ENCODE measurements at places on chromosomes 1 and 21.

DNA sequence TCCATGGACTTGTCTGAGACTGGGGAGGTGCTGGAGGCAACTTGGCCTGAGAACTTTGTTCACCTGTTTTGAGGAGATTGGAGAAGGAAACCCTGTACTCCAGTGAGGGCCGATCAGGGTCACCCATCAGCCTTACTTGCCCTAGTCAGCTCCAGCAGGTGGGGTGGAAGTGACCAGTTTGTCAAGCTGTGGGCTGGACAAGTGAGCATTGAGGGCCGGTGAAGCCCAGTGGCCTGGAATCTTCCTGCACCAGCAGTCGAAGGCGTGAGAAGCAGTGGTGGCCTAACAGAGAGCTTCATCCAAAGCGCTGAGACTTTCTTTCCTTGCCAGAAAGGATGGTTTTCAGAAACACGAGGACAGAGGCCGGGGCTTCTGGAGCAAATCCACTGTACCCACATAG, 9.6 kb downstream of the SLC37A1 start:
- DNase-seq, result no peak

DNA sequence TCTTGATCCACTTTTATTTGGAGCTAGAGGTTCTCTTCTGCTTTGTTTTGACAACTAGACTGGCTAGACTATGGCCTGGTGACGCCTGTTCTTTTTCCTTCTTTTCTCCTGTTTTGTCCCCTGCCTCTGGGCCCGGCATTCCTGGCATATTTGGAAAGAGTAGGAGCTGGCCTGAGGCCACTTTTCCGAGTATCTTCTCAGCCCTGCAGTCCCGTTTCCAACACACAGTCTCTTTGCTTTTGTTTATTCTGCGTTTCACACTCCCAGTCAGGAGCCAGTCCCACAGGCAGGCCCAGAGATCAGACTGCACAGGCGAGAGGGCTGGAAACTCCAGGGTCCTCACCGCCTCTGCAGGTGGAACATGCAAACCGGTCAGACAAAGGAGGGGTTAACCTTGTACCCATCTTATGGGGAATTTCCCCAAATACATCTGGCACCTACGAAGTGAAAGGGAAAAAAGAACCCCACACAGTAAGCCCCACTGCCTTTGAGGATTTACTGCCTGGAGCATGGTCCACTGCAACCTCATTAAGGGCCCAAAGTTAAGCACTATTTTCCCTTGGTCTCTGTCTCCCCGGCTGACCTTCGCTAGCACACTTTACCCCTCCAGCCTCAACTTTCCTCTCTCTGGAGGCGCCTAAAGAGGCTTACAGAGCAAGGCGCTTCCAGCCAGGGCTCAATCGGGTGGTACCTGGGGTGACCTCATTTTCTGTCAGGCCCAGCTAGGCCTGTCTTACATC, 141.1 kb downstream of the TOMM20 start:
- DNase-seq, result no peak

DNA sequence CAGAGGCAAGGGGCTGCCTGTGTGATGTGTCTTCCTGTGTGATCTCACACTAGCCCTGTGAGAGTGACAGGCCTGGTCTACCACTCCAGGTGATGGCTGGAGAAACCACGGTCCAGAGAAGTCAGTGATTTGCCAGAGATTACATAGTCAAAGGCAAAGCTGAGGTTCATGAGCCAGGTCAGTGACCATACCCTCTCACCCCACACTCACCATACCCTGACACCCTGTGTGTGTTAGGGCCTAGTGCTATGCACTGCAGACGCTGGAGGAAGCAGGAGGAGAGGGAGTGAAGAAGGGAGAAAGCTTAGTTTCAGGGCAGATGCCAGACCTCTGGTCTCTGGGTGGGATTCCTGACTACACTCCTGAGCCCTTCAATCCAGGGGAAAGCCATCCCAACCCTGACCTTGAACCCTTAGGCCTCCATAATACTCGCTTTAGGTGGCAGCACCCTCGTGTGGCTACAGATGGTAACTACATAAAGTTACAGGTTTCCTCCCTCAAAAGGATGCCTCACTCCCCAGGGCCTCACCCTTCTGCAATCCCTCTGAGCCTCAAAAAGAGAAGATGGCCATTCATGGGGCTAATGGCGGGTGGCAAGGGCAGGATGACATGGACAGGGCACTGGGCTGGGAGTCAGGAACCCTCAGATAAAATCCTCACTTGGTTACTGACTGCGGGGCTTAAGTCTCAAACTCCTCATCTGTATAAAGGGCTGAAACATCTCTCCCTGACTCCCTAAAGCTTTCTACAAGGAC, 20.8 kb upstream of the SDC3 start:
- no peak for DNase-seq

- DNase-seq, result no peak
These were observed 2.7 kb downstream of the FAM3B start for GRCh38 chr21:41319273-41319672.

GRCh38 chr1:150110116-150110515, 39.6 kb upstream of the PLEKHO1 start:
- DNase-seq, result no peak

GRCh38 chr1:183636334-183636682, 725 bp upstream of the ARPC5 start:
- DNase-seq, result no peak

- DNase-seq, result no peak
These were observed 17.0 kb upstream of the NGF start for GRCh38 chr1:115355069-115355468.

DNA sequence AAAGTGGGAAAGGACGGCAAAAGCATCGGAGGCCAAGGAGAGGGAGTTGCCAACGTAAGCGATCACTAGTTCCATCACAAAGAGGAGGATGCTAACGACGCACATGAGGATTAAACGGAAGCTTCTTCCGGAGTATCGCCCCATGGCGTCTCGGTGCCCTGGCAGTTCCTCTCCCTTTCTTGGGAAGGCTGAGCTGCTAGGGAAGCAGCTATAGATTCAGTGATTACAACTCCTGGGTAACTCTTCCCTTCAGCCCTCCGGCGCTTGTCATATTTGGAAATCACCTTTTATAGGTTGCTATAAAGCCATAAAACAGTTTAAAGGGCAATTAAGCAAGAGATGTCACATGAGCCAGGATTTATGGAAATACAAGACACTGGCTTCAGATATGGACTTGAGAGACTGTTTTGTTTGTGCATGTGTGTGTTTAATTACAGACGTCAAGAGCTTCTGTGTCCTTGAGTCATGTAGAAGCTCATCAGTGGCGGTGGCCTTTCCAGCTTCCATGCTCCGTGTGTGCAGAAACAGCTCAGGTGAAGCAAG, 30.6 kb upstream of the SLC30A10 start:
- no peak for DNase-seq

DNA sequence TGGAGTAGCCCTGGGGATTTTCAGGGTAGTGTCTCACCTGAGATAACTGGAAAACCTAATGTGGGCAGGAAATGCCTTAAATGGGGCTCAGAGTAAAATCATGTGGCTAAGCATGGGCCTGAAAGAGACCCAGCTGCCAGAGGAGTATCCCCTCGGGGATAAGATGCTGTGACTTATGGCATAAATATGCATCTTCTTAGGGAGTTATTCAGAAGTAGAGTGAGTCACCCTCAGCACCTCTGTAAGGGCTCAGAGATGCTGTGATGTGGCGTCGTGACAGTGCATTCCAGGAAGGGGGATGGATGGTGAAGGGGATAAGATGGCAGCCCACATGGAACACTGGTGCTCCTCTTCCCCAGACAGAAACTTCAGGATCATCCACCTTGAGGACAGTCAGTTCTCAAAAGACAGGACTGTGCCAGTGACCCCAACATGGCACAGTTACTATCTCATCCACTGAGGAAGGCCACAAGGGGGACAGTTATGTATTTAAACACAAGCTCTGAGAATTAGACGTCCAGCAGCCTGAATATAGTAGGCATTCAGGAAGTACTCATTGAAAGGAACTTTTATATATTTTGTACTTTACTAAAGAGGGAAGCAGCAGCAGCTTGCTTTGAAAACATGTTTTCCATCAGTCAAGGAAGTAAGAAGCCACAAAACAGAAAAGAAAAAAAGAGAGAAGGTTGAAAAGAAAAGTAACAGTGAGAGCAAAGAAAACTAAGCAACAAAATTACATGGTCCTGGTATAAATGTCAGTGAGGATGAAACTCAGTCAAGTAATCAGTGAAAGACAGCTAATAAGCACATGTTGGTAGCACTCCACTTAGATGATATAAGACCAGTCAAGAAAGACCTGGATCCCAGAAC, 8.3 kb downstream of the IL24 start:
- DNase-seq, result no peak

- no peak for DNase-seq
These were observed 17.8 kb upstream of the OVAAL start for GRCh38 chr1:180540697-180541594.

DNA sequence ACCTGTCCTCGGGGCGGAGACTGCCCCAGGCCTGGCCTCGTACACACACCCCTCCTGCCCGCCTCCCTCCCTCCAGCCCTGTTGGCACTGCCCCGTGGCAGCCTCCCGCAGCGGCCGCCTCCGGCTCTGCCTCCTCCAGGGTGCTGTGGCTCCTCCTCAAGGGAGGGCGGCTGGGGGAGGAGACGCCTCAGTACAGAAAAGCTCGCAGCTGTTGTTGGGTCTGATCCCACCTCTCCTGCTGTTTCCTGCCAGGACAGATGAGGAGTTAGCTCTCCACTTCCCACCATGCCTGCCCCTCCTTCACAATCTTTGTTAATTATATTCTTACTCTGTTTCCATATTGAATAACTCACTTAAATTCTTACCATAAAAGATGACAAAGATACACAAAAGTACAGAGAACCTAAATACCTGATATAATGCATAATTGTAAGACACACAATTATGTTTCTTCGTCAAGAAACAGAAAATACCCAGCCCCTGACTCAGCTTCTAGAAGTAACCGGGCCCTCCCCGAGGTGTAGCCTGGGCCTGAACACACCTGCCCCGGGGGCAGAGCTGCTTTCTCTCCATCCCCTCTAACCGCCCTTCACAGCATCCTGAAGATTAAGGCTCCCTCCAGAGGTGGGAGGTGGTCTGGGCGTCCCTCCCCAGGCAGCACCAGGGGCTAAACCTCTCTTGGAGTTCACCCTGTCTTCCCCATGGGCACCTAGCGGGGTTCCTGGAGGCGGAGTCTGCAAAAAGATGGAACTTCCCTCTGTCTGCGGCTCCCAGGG, 30.6 kb upstream of the COL6A1 start:
- no peak for DNase-seq

GRCh38 chr1:96544831-96545221, 176.8 kb upstream of the PTBP2 start:
- DNase-seq, result no peak

GRCh38 chr1:190479516-190479915, 1.9 kb upstream of the BRINP3 start:
- no peak for DNase-seq

DNA sequence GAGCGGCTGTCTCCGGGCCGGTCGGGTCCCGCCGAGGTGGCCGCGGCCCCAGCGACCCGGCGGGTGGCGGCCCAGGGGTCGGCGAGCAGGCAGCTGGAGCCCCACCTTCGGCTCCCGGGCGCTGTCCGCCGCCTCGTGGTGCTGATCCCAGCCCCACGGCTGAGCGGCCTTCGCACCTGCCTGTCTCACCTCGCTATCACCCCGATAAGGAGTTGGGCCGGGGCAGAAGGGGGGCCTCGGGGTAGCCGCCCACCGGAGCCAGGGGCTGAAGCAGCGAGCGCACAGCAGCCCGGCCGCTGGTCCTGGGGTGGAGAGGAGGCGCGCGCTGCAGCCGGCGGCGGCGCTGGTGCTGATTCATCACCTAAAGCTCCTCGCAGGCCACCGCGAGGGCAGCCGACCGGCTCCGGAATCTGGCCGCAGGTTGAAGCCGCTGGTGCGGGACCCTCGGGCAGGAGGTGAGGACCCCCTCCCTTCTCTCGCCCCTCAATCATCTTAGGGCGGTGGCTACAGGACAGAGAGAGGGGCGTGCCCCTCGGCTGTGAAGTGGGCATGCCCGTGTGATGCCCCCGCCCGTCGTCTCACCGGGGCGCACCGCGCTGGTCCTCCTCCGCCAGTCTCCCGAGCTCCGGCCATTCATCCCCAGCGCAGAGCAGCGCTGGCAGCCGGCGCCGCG, 575 bp downstream of the TRIM67 start:
- DNase-seq, result no peak

- no peak for DNase-seq
These were observed 170.4 kb downstream of the GABPA start for GRCh38 chr21:25905126-25905525.

GRCh38 chr1:8283058-8283884, 34.6 kb upstream of the SLC45A1 start:
- DNase-seq, result no peak

DNA sequence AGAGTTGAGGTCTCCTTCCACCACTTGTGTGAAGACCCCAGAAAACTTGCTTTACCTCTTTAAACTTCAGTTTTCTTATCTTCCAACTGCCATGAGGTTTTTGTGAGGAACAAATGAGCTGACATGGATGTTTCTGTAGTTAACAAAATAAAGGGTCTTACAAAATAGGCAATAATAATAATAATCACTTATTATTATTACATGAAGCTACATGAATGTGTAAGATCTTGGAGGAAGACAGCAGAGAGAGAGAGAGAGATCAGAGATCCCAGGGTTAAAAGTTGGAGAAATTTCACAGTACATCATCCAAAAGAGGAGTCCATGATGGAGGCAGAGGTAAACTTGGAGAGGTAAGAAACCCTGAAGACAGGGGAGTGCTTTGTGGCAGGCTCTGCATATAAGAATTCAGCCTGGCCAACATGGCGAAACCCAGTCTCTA, 10.7 kb downstream of the RCC1 start:
- DNase-seq, result no peak

- no peak for DNase-seq
These were observed 41.2 kb downstream of the GNG12 start for GRCh38 chr1:67792103-67792502.

- DNase-seq, result no peak
These were observed 116.9 kb downstream of the RGS7 start for GRCh38 chr1:241240069-241240468.

- DNase-seq, result no peak
These were observed 94.6 kb upstream of the SLC44A3 start for GRCh38 chr1:94725566-94725965.

GRCh38 chr1:246791303-246791918, 67.2 kb downstream of the SCCPDH start:
- DNase-seq, result no peak

DNA sequence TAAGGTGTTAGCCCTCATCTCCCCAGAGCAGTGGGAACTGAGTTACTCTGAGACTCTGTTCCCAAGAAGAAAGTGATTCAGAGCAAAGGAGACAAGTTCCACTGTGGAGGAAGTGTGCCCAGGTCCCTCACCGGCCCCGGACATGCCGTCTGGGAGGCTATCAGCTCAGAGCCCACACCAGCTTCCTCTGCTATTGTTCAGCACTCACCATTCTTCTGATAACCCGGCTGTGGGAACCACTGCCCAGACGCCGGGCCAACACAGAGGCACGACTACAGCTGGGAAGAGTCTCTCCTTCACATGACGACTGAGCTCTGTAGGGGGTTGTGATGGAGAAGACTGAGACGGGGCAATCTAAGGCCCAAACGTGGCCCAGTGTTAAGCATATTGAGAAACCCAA, 34.2 kb upstream of the GJA5 start:
- DNase-seq, result no peak

- no peak for DNase-seq
These were observed 14.3 kb upstream of the CD34 start for GRCh38 chr1:207925210-207925609.

DNA sequence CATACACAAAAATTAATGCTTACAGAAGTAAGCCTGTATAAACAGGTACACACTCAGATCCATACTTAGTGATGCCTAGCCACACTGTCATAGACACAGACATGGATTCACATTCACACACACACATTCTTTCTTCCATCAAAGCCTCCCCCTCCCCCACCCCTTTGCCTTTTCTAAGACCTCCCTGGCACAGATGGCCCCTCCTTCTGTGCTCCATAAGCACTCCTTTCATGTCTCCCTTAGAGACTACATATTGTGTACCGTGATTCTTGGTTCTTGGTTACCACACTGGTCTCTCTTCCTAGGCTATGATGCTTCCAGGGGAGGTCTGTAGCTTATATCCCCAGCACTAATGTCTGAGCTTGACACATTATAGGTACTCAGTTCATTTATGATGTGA, 2.0 kb upstream of the NHLH2 start:
- DNase-seq, result no peak

Measured in stimulated activated CD8-positive, alpha-beta memory T cell treated with anti-CD3 and anti-CD28 coated beads, Interleukin-4, amount 100 ng/mL, for 24 hours (primary cell).